ENCODE measurements at places on chromosomes 6 and 20.

DNA sequence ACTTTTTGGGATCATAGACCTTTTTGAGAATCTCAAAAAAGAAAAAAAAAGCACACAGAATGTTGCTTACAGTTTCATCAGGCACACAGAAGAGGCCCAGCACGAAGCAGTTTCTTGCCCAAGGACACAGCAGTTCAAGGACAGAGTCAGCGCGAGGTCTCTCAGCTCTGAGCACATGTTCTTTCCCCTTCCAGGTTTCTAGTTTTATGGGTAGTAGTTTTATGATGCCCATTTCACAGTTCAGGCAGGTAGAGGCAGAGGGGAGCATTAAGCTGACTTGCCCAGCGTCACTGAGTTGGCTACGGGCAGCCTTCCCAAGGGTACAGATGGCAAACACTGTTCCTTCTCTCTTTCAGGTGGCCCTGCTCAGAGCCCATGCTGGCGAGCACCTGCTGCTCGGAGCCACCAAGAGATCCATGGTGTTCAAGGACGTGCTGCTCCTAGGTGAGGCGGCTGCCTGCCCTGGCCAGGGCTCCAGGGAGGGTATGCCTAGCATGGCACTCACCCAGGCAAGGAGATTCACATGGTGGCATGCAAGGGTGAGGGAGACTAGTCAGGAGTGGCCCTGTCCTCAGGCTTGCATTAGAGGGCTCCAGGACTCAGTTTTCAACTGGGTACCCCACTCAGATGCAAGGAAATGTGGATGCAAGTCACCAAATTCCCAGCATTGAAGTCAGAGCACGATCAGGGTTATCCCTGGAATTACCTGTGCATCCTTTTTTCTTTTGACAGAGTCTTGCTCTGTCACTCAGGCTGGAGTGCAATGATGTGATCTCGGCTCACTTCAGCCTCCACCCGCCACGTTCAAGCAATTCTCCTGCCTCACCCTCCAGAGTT is 57.4 kb upstream of the TTPAL start:
- DNase-seq: no peak

GRCh38 chr20:53623134-53623453 is 29.5 kb upstream of the ZNF217 start:
- DNase-seq: no peak

GRCh38 chr6:135402311-135402710 is 95.2 kb downstream of the AHI1 start:
- no peak for DNase-seq

GRCh38 chr6:111228094-111228493 is 140.8 kb downstream of the SLC16A10 start:
- no peak for DNase-seq

GRCh38 chr6:45026003-45026516 is 302.1 kb upstream of the RUNX2 start:
- DNase-seq: no peak

GRCh38 chr20:35801865-35802264 is 30.1 kb downstream of the PHF20 start:
- no peak for DNase-seq

- no peak for DNase-seq
These were observed 10.0 kb upstream of the LATS1 start for GRCh38 chr6:149727793-149728498.

GRCh38 chr6:37657112-37657886 is 40.4 kb downstream of the MDGA1 start:
- no peak for DNase-seq

DNA sequence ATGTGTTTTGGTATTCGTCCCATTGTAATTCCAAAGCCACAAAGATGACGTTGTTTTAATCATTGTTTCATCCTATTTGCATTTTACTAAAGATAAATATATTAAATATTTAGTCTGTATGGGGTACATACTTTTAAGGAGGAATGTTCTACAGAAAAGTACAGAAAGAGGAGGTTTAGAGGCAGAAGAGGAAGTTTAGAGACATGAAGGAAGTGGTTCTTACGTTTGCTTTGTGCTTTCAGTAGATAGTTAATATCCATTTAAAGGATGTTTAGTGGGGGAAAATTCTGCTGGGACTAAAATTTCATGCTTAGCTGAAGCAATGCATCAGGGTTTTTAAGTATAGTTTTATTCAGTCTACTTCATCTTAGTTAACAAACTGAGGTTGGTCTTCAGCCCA is 116.6 kb downstream of the CRYBG1 start:
- no peak for DNase-seq

- no peak for DNase-seq
These were observed 6.6 kb downstream of the ZNF335 start for GRCh38 chr20:45965169-45966002.

DNA sequence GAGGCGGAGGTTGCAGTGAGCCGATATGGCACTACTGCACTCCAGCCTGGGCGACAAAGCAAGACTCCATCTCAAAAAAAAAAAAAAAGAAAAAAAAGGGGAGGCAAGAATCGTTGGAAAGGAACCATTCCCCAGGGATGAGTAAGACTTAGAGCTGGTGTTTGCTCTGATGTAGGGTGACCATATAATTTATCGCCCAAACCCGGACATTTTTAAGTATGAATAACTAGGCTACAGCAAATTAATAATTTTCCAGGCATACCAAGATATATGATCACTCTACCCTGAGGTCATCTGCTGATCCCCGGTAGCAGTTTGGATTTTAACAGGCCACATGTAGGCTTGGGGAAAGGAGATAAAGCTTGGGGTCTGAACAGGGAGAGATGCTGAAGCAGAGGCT is 260.9 kb downstream of the BTBD9 start:
- no peak for DNase-seq
